Activated CD4-positive, alpha-beta memory T cell treated with anti-CD3 and anti-CD28 coated beads, Interleukin-2, amount 10 ng/mL, durations not matched to agents 7 days and 5 days (primary cell): ENCODE measurements at places on chromosomes 7 and 10. TPM values are rescaled to one million over a fixed set of nuclear protein-coding genes. Genes with fewer than 3 reads are reported as not detected.

DNA sequence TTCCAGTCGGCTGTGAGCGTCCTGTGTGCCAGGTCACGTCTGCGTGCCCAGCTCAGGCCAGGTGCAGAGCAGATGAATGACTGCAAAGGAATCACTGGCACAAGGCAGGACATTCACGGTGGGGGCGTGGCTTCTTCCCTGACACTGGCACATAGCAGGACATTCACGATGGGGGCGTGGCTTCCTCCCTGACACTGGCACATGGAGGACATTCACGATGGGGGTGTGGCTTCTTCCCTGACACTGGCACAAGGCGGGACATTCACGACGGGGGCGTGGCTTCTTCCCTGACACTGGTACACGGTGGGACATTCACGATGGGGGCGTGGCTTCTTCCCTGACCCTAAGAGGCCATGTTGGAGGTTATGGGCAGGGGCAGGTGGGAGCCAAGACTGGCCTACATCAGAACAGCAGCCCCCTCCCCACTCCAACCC lies 64.3 kb downstream of the MYL10 start:
- H3K4me1 ChIP-seq = peaks cover 5% of the 10 kb centered on the region
- DNase-seq = no peak
- peaks cover 9% of the 10 kb centered on the region for H3K27me3 ChIP-seq
- no peak overlapping the region for H3K27ac ChIP-seq
- no peaks in the 10 kb centered on the region for H3K36me3 ChIP-seq

- H3K36me3 ChIP-seq = no peaks in the 10 kb centered on the region
- peaks cover 5% of the 10 kb centered on the region for H3K4me1 ChIP-seq
Observed at GRCh38 chr10:86688398-86688921, 20.1 kb downstream of the LDB3 start.

GRCh38 chr7:93799750-93800357 lies 90.7 kb downstream of the TFPI2 start:
- no peaks in the 10 kb centered on the region for H3K4me1 ChIP-seq
- H3K27me3 ChIP-seq = no peaks in the 10 kb centered on the region
- no peak overlapping the region for H3K27ac ChIP-seq
- H3K4me3 ChIP-seq = no peak overlapping the region
- no peaks in the 10 kb centered on the region for H3K36me3 ChIP-seq

DNA sequence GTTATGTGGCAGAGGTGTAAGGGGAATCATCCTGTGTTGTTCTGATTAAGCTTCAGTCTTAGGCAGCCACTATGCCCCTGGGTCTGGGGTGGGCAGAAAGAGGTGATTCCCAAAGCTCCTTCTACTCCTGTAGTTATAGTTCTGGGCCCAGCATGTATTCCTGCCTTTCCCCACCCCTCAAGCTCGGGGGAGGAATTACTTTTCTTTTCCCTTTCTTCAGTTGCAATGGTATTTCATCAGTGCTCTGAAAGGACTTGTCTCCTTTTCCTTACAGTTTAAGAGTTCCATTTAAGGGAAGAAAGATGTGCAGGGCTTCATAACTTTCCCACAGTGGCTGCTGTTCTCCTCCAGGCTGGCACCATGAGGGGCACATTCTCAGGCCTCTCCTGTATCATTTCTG lies 94.2 kb downstream of the MTPAP start:
- no peaks in the 10 kb centered on the region for H3K36me3 ChIP-seq
- H3K27ac ChIP-seq = no peak overlapping the region
- H3K4me3 ChIP-seq = no peak overlapping the region
- H3K4me1 ChIP-seq = no peaks in the 10 kb centered on the region
- H3K27me3 ChIP-seq = peaks cover 33% of the 10 kb centered on the region

- no peaks in the 10 kb centered on the region for H3K36me3 ChIP-seq
- peaks cover 9% of the 10 kb centered on the region for H3K27me3 ChIP-seq
- DNase-seq = no peak
- no peak overlapping the region for H3K4me3 ChIP-seq
- H3K4me1 ChIP-seq = no peaks in the 10 kb centered on the region
Observed at GRCh38 chr7:155138204-155138603, 68.1 kb downstream of the HTR5A start.

DNA sequence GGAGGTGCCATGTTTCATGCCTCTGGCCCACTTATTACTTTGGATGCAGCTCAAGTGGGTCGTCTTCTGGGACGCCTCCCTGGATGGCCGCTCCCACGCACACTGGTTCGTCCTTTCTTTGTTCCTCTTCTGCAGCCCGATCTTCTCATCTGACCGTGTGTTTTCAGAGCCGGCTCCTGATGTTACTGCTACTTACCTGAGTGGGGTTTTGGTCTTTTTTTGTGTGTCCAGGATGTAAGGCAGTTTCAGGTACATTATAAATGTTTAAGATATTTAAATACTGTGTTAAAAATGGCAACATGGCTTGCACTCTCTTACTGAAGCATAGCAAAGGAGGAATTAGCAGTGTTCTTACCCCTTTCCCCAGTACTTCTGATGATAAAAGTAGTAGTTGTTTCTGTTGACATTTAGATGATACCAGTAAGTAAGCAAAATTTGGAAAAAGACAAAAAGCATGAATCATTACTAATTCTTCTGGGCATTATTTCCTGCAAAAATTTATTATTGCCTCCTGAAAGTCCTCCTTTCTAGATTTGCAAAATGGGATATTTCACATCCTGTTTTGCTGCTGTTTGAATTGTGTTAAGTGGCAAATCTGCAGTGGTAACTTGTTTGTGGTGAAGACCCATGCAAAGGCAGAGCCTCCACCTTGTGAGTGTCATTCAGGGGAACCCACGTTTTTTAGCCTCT lies 59.4 kb downstream of the SHH start:
- peaks cover 39% of the 10 kb centered on the region for H3K36me3 ChIP-seq
- H3K27me3 ChIP-seq = no peaks in the 10 kb centered on the region
- peaks cover 43% of the 10 kb centered on the region for H3K4me1 ChIP-seq
- no peak overlapping the region for H3K4me3 ChIP-seq
- H3K27ac ChIP-seq = no peak overlapping the region
- no peak for DNase-seq

DNA sequence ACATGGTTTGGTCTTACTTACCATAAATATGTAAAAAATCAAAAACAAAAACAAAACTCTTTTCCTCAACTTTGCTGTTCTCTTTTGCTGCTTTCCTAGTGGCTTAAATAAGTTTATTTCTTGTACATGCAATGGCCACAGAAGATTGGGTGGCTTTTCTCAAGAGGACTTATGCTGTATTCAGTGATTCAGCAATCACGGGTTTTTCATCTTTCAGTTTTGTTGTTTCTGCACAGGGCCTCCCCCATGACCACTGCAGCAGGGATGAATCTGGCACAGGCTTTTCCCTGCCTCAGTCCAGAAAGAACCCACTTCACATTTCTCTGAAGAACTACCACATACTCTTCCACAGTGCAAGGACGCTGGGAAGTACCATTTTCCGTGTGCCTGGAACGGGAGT lies 355.0 kb downstream of the RNLS start:
- H3K4me3 ChIP-seq = no peak overlapping the region
- peaks cover 4% of the 10 kb centered on the region for H3K27me3 ChIP-seq
- no peaks in the 10 kb centered on the region for H3K4me1 ChIP-seq

- no peak for DNase-seq
- no peak overlapping the region for H3K4me3 ChIP-seq
- no peaks in the 10 kb centered on the region for H3K36me3 ChIP-seq
- no peak overlapping the region for H3K27ac ChIP-seq
- H3K27me3 ChIP-seq = no peaks in the 10 kb centered on the region
- no peaks in the 10 kb centered on the region for H3K4me1 ChIP-seq
Observed at GRCh38 chr10:129343141-129343540, 123.9 kb upstream of the MGMT start.

GRCh38 chr7:17532861-17533404 lies 234.5 kb downstream of the AHR start:
- H3K27me3 ChIP-seq = peaks cover 7% of the 10 kb centered on the region
- no peaks in the 10 kb centered on the region for H3K36me3 ChIP-seq
- H3K4me1 ChIP-seq = peaks cover 19% of the 10 kb centered on the region
- no peak overlapping the region for H3K27ac ChIP-seq
- DNase-seq = no peak
- no peak overlapping the region for H3K4me3 ChIP-seq

DNA sequence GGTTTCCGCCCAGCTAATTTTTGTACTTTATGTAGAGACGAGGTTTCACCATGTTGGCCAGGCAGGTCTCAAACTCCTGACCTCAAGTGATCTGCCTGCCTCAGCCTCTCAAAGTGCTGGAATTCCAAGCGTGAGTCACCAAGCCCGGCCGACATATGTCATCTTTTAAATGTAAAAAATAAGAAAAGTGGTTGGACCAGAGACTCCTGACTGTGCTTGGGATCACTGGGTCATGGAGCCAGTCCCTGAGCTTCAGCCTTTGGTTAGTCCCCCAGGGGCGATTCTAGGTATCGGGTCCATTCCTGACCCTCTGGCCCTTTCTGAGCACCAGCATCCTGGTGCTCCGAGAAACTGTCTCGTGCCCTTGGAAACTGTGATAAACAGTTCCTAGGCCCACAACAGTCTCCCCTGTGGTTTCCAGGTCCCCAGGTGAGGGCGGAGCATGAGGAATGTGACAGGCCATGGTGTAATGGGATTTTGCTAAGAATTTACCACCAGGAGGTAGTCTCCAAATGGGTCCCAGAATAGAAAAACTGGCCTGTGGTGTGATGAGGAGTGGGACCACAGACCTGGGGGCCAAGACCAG lies 32.8 kb downstream of the UBTD1 start:
- H3K36me3 ChIP-seq = no peaks in the 10 kb centered on the region
- no peak overlapping the region for H3K4me3 ChIP-seq
- no peaks in the 10 kb centered on the region for H3K27me3 ChIP-seq
- DNase-seq = no peak
- no peaks in the 10 kb centered on the region for H3K4me1 ChIP-seq

- peaks cover 58% of the 10 kb centered on the region for H3K4me1 ChIP-seq
- H3K27me3 ChIP-seq = no peaks in the 10 kb centered on the region
- peaks cover 35% of the 10 kb centered on the region for H3K36me3 ChIP-seq
- no peak overlapping the region for H3K27ac ChIP-seq
- no peak overlapping the region for H3K4me3 ChIP-seq
Observed at GRCh38 chr10:110052916-110053315, 45.1 kb downstream of the ADD3 start.

DNA sequence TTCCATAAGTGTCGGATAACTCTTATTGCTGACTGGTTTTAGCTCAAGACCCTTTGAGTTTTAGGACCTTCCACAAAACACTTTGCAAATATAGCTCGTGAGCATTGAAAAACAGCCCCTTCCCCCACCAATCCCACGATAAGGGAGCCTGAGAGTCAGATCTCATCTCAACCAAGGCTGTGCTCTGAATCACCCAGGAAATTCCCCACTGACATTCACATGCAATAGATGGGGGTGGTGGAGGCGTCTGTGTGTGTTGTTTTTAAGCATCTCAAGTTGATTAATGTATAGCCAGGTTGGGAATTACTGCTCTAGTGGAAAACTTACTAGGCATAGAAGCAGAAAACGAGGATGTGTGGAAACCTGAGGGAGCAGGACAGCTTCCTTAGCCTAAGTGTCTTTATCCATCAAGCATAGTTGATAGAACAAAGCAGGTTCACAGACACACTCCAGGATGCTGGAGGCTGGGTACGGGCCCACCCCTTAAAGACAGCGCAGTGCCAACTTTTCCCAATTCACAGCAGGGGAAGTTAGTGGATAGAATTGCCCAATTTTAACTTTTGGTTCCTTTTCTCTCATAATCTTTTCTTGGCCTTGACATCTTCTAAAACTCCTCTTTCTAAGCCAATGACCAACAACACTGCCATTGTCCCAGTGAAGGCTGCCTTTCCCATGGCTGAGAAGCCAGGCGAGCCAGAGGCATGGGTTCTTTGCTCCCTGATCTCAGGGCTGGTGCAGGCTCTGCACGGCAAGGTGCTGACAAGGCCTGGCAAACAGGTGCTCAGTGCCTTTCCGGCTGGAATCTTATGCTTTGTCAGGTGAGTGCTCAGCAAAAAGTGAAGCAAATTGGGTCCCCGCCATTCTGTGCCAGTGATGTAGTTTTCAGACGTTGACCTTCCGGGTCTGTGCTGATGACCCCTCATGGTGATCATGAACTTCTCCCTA lies 98.5 kb upstream of the INSIG1 start:
- DNase-seq = peak; percentile 43
- H3K4me1 ChIP-seq = peaks cover 36% of the 10 kb centered on the region
- H3K27me3 ChIP-seq = peaks cover 2% of the 10 kb centered on the region
- peaks cover 9% of the 10 kb centered on the region for H3K36me3 ChIP-seq

GRCh38 chr10:101710059-101710695 lies 15.2 kb upstream of the FBXW4 start:
- no peaks in the 10 kb centered on the region for H3K36me3 ChIP-seq
- H3K27me3 ChIP-seq = peaks cover 34% of the 10 kb centered on the region
- peaks cover 18% of the 10 kb centered on the region for H3K4me1 ChIP-seq
- H3K4me3 ChIP-seq = no peak overlapping the region
- H3K27ac ChIP-seq = no peak overlapping the region
- no peak for DNase-seq

GRCh38 chr7:121372376-121373010 lies 23.6 kb downstream of the FAM3C start:
- H3K4me3 ChIP-seq = peak overlapping the region; percentile 46
- peaks cover 71% of the 10 kb centered on the region for H3K36me3 ChIP-seq
- DNase-seq = no peak
- peaks cover 56% of the 10 kb centered on the region for H3K4me1 ChIP-seq

The C7orf33 gene
- not detected for total RNA-seq

The FEZF1 gene
- not detected for total RNA-seq

The TSPAN12 gene
- total RNA-seq = not detected

The TCAF1 gene
- total RNA-seq = 25.2 TPM

The LMTK2 gene
- total RNA-seq = 10.0 TPM

The METTL2B gene
- total RNA-seq = 23.3 TPM

The SMO gene
- total RNA-seq = not detected

The VGF gene
- 0.33 TPM for total RNA-seq
